ENCODE measurements at places on chromosomes 3 and 15.

GRCh38 chr3:143563786-143564185 is 284.5 kb downstream of the SLC9A9 start:
- no peak for DNase-seq

DNA sequence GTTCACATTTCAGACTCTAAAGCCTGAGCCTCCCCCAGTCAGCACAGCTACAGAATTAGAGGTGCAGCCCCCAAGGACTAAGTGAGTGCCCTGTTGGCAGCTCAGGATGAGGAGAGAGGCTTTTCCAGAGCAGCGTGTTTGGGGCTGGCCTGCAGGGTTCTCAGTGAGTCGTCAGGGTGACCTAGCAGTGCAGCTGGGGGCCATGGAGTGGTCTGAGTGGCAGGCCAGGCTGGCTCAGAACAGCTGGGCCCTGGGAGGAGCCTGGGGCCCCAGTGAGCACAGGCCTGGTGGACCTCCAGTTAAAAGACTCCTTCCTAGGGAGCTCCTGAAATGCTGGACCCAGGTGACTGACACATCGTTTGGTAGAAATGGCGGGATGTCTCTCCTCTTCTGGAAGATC is 108.3 kb downstream of the SLC49A4 start:
- DNase-seq: no peak

- DNase-seq: no peak
These were observed 43.3 kb downstream of the ADAMTS9 start for GRCh38 chr3:64644483-64644882.

DNA sequence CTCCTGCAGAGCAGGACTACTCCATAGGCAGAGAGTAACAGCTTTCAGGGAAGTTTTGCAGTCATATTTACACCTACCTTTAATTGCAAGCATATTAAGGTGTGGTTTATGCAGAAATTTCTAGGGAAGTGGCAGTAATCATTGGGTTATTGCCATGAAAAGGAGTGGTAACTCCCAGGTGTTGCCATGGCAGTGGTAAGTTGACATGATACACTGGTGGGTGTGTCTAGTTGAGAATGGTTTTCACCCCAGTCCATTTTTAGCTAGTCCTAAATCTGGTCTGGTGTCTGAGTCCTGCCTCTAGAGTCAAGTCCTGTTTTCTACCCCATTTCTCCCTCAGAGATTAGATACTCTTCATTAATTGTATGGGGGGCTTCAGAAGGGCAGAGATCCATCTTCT is 128.4 kb upstream of the GMNC start:
- DNase-seq: no peak

GRCh38 chr3:191170097-191170496 is 28.9 kb upstream of the OSTN start:
- DNase-seq: no peak

- DNase-seq: no peak
These were observed 123.7 kb upstream of the RAP2B start for GRCh38 chr3:153038367-153038766.

GRCh38 chr3:134462331-134462941 is 23.3 kb downstream of the ANAPC13 start:
- DNase-seq: no peak

GRCh38 chr3:30042916-30043555 is 563.4 kb upstream of the TGFBR2 start:
- no peak for DNase-seq

GRCh38 chr3:105399611-105400010 is 32.9 kb downstream of the ALCAM start:
- no peak for DNase-seq

GRCh38 chr3:164417955-164418354 is 660.3 kb downstream of the SI start:
- DNase-seq: no peak

GRCh38 chr3:134249296-134249841 is 1.3 kb downstream of the RYK start:
- DNase-seq: no peak

- DNase-seq: no peak
These were observed 74.5 kb downstream of the TBC1D2B start for GRCh38 chr15:78002996-78003395.

- no peak for DNase-seq
These were observed 782.0 kb downstream of the EPHA3 start for GRCh38 chr3:89889386-89889785.

DNA sequence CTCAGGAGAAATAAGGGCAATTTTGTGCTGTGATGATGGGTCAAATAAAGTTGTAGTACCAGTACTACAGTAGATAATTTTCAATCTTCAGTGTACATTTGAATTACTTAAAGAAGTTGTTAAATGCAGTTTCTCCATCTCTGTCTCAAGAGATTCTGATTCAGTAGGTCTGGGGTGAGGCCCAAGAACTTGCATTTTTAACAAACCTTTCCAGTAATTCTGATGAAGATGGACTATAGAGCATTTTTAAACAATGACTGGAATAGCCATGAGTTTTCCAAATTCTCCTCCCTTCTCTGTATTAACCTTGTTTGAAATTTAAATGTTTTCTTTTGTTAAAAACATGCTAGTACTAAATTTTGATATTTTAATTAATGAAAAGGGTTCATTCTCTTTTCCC is 127.0 kb upstream of the CD96 start:
- DNase-seq: no peak

DNA sequence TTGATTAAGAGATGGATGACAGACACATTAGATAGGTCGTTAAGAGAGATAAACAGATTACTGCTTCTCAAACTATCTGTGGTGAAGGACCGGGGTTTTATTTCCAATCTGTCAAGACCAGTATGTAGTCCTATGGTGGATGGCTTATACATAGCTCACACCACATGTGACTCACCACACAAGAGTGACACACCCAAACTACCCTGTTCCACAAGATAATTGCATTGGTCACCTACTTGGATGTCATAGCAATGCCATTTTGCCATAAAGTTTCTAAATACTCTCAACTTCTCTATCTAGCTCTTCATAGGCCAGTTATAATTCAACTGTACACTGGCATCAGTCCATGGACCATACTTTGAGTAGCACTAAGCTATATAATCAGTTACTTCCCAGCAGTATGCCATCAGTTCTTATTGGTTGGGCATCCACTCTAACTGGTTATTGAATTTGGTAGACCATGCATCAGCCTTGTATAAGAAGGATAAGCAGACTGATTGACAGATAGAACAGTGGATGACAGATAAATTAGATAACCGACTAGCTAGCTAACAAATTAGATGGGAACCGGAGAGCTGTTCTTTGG is 11.6 kb downstream of the WWTR1 start:
- no peak for DNase-seq

GRCh38 chr15:55402707-55403106 is 5.5 kb downstream of the CCPG1 start:
- DNase-seq: no peak

- no peak for DNase-seq
These were observed 198.5 kb upstream of the MRPL3 start for GRCh38 chr3:131701153-131701770.

- no peak for DNase-seq
These were observed 189.3 kb downstream of the NFKBIZ start for GRCh38 chr3:102038477-102039142.

DNA sequence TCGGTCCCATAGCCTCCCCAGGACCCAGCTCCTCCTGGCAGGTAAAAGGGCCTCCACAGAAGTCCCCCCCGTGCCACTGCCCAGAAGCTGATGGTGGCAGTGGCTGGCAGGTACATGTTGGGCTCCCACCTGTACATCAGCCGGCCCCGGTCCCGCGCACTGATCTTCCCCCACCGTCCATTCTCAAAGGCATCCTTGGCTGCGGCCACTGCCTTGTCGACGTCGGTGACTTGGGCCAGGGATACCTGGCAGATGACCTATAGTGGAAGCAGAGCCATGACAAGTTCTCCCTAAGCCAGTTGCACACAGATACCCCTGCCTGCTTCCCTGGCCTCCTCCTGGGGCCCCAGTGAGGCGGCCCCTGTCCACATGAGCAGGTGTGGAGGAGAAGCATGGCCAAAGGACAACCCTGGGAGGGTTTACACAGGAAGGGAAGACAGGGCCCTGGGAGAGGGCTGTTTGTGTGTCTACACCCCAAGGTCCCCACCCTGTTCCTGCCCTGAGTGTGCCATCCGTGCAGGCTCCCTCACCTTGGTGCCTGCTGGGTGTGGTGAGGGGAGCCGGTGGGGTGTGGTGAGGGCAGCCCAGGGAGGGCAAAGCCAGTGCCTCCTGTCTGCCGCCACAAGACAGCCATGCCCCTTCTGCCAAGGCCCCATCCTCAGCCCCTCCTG is 44.8 kb downstream of the ALDH1L1 start:
- DNase-seq: no peak

DNA sequence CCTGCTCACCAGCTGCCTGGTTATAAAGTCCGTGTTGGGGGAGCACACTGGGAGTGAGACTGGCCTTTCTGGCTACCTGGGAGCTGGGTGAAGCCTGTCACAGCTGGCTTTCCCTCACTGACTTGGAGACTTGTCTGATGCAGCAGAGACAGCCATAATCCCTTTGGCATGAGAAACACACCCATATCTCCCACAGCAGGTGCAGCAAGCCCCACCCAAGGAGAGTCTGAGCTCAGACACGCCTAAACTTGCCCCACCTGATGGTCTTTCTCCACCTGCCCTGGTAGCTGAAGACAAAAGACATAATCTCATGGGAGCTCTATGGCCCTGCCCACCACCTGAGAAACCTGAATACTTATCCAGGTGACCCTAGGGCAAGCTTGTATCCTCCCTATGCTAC is 54.8 kb downstream of the NMD3 start:
- no peak for DNase-seq

- no peak for DNase-seq
These were observed at the start of gene PLXNB1 for GRCh38 chr3:48429960-48430707. TSS of gene PLXNB1 (minus strand) at chr3:48430086. CDS start at chr3:48424611, 5,475 bp downstream.

- no peak for DNase-seq
These were observed 7.4 kb upstream of the PCOLCE2 start for GRCh38 chr3:142896201-142896755.

GRCh38 chr3:148146241-148146640 is 551.5 kb upstream of the AGTR1 start:
- DNase-seq: no peak

- DNase-seq: no peak
These were observed 14.5 kb upstream of the CFAP20DC start for GRCh38 chr3:59064276-59064675.

DNA sequence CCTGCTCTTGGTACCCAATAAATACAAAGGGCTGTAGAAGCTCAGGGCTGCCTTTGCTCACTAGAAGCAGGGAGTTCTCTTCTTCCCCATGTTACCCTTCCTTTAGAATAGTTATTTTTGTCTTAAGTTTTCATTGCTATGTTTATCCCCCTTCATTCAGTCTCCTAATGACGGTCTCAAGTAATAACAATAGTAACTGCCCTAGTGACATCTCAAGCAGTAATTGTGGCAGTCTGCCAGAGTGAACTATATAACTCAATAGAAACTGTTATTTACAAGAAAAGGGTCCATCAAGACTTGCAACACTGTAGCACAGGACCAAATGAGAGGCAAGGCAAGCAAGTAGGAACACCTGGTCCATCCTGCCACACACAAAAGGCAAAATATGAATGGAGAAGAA is 32.5 kb upstream of the SIN3A start:
- DNase-seq: no peak

- DNase-seq: no peak
These were observed 90.8 kb upstream of the FGF12 start for GRCh38 chr3:192818126-192818525.

GRCh38 chr3:110413266-110413665 is 658.4 kb upstream of the NECTIN3 start:
- DNase-seq: no peak

DNA sequence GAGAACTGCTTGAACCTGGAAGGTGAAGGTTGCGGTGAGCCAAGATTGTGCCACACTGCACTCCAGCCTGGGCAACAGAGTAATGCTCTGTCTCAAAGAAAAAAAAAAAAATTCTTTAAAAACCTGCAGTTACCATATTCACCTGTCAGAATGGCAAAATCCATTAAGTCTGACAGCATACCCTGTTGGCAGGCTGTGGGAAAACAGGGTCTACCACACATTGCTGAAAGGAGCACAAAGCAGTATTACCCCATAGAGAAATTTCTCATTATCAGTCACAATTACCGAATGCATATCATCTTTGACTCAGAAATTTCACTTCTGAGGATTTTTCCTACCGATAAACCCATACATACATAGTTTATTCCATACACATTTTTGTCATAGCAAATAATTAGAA is 264.1 kb upstream of the SLCO3A1 start:
- no peak for DNase-seq

GRCh38 chr3:15932348-15933300 is 134.8 kb upstream of the ANKRD28 start:
- no peak for DNase-seq

DNA sequence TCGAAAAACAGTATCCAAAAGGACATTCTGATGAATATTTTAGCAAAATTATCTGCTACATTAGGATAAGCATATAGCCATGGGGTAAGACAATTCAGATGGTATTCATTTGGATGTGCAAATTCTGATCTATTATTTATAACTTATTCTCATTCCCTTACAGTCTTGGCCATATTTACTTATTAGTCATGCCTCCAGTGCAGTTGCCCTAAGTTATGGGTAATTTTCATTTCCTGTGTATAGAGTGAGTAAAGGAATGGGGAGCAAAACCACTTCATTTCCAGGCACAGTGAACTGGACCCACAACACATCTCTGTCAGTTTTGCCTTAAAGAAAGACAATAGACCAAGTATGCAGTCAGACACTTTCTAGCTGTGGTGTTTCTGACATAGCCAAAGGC is 134.3 kb downstream of the POLQ start:
- DNase-seq: no peak

GRCh38 chr3:168102735-168103410 is 7.1 kb upstream of the GOLIM4 start:
- DNase-seq: no peak

DNA sequence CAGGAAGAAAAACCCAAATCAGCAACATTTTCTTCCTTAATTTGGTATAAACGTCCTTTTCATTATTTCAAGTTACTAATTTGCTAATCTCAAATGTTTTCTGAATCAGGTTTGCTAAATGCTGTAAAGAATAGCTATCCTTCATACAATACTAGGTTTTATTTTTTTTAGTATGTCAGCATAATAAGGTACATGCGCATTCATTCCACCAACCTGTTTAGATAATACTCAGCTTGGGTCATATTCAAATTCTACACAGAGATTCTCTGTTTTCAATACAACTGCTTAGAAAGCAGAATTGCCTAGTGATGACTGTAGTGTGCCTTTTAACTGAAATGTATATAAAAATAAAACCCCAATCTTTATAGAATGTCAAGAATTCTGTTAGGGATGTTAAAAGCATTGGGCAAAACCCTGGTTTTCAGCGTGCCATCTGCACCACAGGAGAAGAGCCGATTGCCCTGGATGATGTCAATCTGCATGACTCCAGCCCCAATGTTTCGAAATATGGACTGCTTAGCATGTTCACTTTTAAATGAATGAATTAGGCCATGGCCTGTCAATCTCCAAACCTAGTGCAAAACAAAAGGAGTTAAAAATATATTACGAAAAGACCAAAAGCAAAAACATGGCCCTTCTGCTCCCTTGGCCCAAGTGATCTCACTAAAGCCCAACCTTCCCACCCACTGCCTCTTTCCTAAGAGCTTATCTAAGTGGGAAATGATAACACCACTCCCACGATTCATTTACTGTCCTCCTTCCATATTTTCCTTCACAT is 107.4 kb downstream of the GLDN start:
- DNase-seq: no peak
